ENCODE measurements at places on chromosomes 2 and 18.

DNA sequence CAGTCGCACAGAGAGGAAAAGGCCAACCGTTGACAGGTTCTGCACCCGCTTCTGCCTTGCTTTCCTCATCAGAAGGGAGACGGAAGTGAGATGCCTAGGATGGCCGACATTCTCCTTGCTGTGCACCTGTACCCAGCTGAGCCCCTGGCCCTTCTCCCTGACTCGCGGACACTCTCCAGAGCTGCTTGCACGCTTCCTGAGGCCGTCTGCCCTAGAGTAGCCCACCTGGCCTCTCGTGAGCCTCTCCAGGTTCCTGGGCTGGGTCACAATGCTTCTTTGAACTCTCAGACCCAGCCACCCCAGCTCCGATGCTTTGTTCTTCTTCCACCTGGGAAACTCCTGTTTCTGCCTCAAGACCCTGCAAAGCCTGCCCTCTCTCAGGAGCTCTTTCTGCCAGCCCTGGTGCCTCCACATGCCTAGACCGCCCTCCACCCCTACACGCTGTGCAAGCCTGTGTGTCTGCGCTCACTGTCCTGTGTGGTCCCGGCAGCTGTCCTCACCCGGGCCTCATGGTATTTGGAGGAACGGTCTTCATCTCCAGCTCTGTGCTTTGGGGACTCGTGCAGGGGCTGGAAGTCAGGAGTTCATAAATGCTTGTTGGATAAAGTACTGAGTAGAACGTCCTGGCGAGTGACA, 345.4 kb upstream of the SALL3 start:
- DNase-seq: no peak

GRCh38 chr2:121257480-121257840, 27.5 kb downstream of the TFCP2L1 start:
- no peak for DNase-seq

DNA sequence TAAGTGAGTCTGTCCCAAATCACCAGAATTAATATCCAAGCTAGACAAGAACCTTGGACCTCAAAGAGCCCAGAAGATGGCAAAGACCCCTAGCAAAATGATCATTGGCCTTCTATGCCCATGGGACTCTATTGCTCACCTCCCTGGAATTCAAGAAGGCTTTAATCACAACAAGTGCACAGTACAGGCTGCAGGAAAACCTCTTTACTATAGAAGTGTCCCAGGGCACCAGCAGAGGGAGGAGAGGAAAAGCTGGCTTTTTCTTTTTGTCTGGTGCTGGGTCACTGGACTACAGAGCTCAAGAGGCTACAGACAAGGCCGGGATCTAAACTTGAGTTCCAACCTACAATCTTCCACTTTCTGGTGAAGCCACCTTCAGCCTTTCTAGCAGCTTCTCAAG, 88.3 kb upstream of the PPP1CB start:
- DNase-seq: no peak

- DNase-seq: no peak
Measured at GRCh38 chr18:13889671-13890070, 25.7 kb downstream of the MC2R start.

DNA sequence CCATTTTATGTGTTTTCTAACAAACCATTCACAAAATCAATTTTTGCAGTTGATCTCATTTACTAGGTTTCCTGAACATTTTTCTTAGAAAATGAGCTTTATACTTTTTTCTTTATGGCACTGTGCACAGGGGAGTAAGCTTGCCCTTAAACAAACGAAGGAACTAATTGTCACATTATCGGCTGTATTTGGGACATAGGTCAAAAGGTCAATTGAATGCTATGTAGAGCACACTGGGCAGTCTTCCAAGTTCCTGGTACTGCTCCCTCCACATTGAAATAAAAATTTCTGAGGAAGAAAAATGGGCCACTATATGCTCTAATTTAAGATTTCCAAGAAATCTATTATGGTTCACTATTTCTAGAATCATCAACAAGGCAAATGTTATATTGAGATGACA, 93.6 kb upstream of the TMEFF2 start:
- no peak for DNase-seq
